A549 treated with AZD2906 at 1 μM for 4 hours (cell line): ENCODE measurements at places on chromosomes 6 and 20. TPM values are rescaled to one million over a fixed set of nuclear protein-coding genes. Genes with fewer than 3 reads are reported as not detected.

The JARID2 gene
- total RNA-seq = 9.3 to 12.3 TPM (median 10.4 TPM) in 5 replicates

The BPIFB2 gene
- total RNA-seq = not detected in 5 replicates

The RAET1L gene
- 0.34 to 0.50 TPM (median 0.39 TPM) in 5 replicates for total RNA-seq

The ZNF391 gene
- 0.11 to 0.34 TPM (median 0.23 TPM) in 5 replicates for total RNA-seq

The KCNK16 gene
- total RNA-seq = not detected in 5 replicates

The BMP6 gene
- 14.2 to 19.0 TPM (median 18.0 TPM) in 5 replicates for total RNA-seq

The TSPO2 gene
- 0.09 TPM in 1 of 5 replicates, not detected in the others for total RNA-seq

The COL12A1 gene
- 3.9 to 6.2 TPM (median 4.8 TPM) in 5 replicates for total RNA-seq

The PDYN gene
- 0.03 TPM in 1 of 5 replicates, not detected in the others for total RNA-seq

The FYN gene
- total RNA-seq = 3.2 to 4.9 TPM (median 4.6 TPM) in 5 replicates

The ZFAND3 gene
- total RNA-seq = 44.7 to 58.2 TPM (median 46.8 TPM) in 5 replicates

The ACSS2 gene
- total RNA-seq = 9.1 to 9.9 TPM (median 9.7 TPM) in 5 replicates

The TINAG gene
- 0.20 TPM in 1 of 5 replicates, not detected in the others for total RNA-seq

The DEFB121 gene
- not detected in 5 replicates for total RNA-seq

The BTN1A1 gene
- not detected in 5 replicates for total RNA-seq

The GGT7 gene
- 5.7 to 8.2 TPM (median 7.8 TPM) in 5 replicates for total RNA-seq

The AIF1 gene
- not detected in 5 replicates for total RNA-seq

The OSBPL2 gene
- total RNA-seq = 18.0 to 21.2 TPM (median 19.5 TPM) in 5 replicates

The MOXD1 gene
- 1.3 to 1.7 TPM (median 1.5 TPM) in 5 replicates for total RNA-seq

The HSPA1L gene
- 1.2 to 1.7 TPM (median 1.4 TPM) in 5 replicates for total RNA-seq

The SCRT2 gene
- total RNA-seq = 0.02 TPM in 1 of 5 replicates, not detected in the others

The ID1 gene
- 331 to 548 TPM (median 489 TPM) in 5 replicates for total RNA-seq

The SMOC2 gene
- total RNA-seq = 0.03 to 0.06 TPM (median 0.05 TPM) in 3 of 5 replicates, not detected in the others

The IL22RA2 gene
- total RNA-seq = not detected in 5 replicates

The MOG gene
- total RNA-seq = not detected in 5 replicates

The MTG2 gene
- total RNA-seq = 30.6 to 40.7 TPM (median 36.1 TPM) in 5 replicates

The ARMH2 gene
- total RNA-seq = not detected in 5 replicates

The GGTLC1 gene
- 0.09 to 0.10 TPM (median 0.10 TPM) in 3 of 5 replicates, not detected in the others for total RNA-seq

The LCA5 gene
- total RNA-seq = 0.32 to 0.93 TPM (median 0.52 TPM) in 5 replicates

The CGA gene
- 0.34 to 0.58 TPM (median 0.37 TPM) in 5 replicates for total RNA-seq
